Vagina (tissue), 2 donors: ENCODE measurements at places on chromosomes 6 and 20. TPM values are rescaled to one million over a fixed set of nuclear protein-coding genes. Genes with fewer than 3 reads are reported as not detected.

DNA sequence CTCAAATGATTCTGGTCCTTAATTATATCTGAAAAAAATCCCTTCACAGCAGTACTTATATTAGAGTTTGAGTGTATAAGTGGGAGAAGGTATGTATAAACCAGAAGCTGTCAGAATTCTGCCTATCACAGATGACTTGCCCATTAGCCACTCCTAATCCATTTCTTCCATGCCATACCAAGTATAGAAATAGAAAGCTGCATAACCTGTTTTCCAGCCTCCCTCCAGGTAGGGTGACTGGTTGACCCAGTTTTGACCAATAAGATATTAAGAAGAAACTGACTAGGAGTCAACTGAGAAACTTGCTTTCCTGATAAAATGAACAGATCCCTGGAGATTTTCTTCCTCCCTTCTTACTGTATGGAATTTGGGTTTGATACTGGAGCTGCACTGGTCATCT is 112.2 kb upstream of the GRIK2 start:
- no peak for DNase-seq

GRCh38 chr6:120103618-120104017 is 754.1 kb upstream of the MAN1A1 start:
- DNase-seq: no peak

GRCh38 chr20:14142171-14142570 is 146.9 kb downstream of the MACROD2 start:
- no peak for DNase-seq

DNA sequence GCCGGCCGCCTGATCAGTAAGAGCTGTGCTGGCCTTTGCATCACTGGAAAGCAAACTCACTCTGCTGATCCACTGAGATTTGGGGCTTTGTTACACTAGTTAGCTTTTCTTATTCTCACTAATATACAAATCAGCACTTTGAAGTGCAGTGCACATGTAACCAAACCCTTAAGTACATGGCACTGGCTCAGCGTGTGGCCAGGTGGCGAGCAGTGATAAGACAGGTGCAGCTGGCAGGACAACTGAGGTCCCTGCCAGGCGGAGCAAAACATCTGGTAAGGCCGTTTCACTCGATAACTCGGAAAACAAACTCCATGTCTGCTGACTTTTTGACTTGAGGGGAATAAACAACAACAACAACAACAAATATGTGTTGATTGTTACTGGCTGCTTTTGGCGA is 11.0 kb downstream of the GFRA4 start:
- DNase-seq: no peak

DNA sequence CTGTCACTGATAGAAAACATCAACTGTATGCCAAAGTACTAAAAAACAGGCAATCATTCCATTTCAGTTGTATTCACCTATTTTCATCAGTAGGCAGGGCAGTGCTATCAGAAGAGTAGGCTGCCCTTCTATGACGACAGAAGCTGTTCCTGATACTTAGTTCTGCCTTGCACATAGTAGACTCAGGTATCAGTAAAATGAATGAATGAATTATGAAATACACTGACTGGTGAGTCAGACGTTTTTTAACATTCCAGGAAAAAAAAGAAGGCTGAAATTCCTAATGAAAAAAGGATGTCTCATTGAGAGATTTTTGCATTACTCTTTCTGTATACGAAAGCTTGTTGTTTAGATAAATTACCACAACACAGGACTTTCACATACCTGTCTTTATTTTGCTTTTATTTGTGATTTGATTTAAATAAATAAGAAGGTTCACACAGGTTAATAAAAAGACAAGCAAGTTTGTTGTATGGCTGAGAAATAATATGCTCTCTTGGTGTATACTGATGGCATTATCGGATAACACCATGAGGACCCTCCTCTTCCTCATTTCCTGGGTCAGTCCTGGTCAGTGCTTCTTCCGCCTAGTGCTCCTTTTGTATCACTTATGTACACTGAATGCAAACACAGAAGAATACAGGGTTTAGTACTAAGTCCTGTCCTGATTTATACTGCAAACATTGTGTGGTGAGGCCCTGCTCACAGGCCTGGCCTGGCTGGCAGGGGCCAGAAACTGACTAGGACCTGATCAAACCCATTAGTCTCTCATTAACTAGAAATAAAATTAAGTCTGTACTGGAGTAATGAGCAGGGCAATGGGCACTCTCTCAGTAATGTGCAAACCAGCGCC is 39.4 kb upstream of the SPDEF start:
- no peak for DNase-seq

DNA sequence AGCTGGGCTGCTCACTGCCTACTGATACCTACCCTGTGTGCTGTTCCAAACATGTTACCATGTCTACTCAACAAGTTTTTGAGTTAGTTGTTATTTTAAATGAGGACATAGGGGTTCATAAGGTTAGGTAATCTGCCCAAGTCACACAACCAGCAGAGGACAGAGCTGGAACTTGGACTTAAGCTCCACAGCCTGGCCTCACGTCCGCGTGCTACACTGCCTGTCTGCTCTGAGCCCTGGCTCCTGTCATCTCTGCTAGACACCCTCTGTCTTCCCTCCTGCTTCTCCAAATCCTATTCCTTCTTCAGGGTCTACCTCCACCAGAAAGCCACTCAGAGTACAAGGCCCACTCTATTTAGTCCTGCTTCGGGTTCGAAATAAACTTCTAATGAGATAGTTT is 18.2 kb downstream of the ANKRD66 start:
- no peak for DNase-seq

GRCh38 chr6:112557435-112557834 is 210.3 kb downstream of the RFPL4B start:
- DNase-seq: no peak

GRCh38 chr6:19857703-19858102 is 20.5 kb downstream of the ID4 start:
- no peak for DNase-seq

DNA sequence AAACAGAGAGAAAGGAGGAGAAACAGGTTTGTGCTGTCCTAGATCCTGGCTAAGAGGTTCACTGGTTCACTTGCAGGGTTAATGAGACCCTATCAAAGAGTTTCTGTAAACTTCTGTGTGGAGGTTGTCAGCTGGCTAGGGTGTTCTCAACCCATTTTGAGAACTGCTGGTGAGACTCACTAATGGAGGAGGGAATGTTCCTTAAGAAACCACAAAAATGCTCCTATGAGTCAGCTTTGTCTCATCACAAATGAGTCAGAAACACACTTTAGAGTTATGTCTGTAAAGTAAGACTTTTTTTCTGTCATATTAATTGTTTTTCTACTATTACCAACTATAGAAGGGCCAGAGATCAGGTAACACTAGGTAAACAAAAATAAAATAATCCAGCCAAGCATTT is 884.4 kb downstream of the PHF3 start:
- DNase-seq: no peak

The FOXS1 gene
- total RNA-seq: not detected

The MOG gene
- not detected for total RNA-seq

The MEI4 gene
- total RNA-seq: not detected

The GMPR gene
- 2.0 TPM for total RNA-seq

The RAMACL gene
- 2.2 TPM for total RNA-seq

The C20orf204 gene
- total RNA-seq: 0.98 TPM

The TMEM200A gene
- total RNA-seq: 3.9 TPM

The SAMD10 gene
- 11.8 TPM for total RNA-seq

The TP53TG5 gene
- total RNA-seq: not detected

The CLPSL1 gene
- total RNA-seq: not detected

The SEMG1 gene
- total RNA-seq: not detected
